Activated CD4-positive, alpha-beta T cell treated with anti-CD3 and anti-CD28 coated beads, Interleukin-2, amount 10 ng/mL, durations not matched to agents 24 days and 14 days (primary cell): ENCODE measurements at places on chromosomes 4 and X. TPM values are rescaled to one million over a fixed set of nuclear protein-coding genes. Genes with fewer than 3 reads are reported as not detected.

The CXCL3 gene
- total RNA-seq, result not detected in 2 replicates

The H2BW2 gene
- total RNA-seq, result not detected in 2 replicates

DNA sequence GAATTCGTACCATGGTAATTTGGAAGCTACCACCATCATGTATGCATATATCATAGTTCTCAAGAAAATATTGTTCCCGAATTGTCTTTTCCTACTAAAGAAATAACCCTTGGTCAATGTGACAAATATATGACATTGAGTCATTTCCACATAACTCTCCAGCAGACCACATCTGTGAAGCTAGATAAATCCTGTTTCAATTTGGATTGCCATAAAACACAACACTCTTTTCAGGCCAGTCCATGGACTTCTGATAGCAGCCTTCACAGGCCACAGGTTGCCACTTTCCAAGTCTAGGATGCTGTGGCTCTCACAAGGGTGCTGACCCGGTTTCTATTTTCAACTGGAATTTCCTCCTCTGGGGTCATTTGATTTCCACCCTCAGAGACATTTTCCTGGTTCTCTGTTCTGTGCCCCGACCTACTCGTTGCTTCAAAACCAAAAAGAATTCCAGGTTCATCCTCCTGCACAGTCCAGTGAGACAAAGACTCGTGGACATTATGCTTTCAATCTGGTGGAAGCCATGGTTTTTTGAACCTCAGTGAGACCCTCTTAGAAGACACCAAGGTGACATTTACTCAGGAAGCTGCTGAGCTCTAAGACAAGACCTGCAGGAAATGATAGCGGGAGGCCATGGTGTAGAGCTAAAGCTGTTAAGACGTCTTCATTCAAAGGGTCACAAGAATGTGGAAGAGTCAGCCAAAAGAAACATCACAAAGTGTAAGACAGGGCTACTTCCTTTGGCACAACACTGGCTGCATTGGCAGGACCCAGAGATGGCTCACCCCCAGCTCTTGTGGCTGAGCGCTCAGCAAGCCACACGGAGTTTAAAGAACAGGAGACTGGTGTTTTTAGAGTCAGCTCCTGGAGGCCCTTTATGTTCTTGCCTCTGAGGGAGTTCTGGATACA lies 119.8 kb downstream of the AMELX start:
- DNase-seq, result no peak

GRCh38 chrX:93673869-93674271 lies at the start of gene FAM133A:
Gene FAM133A, plus strand, starts transcription at chrX:93674206. Its CDS starts 35,214 bp downstream, at chrX:93709420.
- DNase-seq, result no peak

The PLCXD1 gene
- total RNA-seq, result 66.0 and 68.7 TPM in 2 replicates

DNA sequence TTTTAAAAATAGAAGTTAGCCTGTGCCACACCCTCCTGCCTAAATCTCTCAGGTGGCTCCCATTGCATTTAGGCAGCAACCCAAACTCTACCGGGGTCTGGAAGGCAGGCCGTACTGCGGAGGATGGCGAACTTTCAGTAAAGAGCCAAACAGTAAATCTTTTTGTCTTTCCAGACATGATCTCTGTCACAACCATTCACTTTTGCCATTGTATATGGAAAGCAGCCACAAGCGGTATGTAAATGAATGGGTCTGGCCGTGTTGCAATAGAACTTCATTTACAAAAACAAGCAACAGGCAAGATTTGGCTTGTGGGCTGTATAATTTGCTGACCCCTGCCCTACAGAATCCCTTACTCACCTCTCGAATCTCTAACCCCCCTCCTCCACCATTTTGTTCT lies 3.3 kb downstream of the RADX start:
- no peak for DNase-seq

GRCh38 chr4:141216002-141216761 lies 4.5 kb upstream of the ZNF330 start:
- DNase-seq, result no peak

The ACE2 gene
- not detected in 2 replicates for total RNA-seq

The DCAF8L2 gene
- total RNA-seq, result not detected in 2 replicates

DNA sequence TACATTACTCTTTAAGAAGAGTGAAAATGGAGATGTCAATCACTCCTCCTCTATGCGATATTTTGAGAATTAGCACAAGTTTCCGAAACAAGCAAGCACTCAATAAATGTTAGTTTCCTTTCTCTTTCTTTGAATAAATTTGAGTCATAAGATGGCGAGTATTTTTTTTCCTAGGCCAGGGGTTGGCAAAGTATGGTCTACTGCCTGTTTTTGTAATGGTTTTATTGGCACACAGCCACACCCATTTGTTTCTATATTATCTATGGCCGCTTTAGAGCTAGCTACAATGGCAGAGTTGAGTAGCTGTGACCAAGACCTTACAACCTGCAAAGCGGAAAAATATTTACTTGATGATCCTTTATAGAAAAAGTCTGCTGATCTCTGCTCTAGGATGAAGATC lies 139.5 kb downstream of the MID1 start:
- no peak for DNase-seq

DNA sequence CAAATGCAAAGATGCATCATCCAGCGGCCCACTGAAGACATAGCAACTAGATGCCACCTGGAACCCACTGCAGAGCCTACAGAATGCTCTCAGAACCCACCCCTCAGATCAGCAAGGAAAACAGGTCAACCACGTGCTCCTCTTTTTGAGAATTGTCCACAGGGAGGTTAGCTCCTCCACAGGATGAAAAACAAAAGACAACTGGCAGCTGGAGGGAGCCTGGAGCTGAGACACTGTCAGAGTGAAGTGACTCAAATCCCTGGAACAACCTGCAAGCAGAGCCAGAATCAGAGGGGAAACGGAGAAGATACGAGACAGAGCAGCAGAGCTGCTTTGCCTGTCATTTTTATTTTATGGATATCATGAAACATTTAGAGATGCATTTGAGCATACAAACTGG lies 277.6 kb downstream of the GASK1B start:
- DNase-seq, result no peak

GRCh38 chr4:87882321-87882720 lies 49.6 kb downstream of the MEPE start:
- no peak for DNase-seq

The HSD17B13 gene
- 0.19 TPM in 2 replicates for total RNA-seq

DNA sequence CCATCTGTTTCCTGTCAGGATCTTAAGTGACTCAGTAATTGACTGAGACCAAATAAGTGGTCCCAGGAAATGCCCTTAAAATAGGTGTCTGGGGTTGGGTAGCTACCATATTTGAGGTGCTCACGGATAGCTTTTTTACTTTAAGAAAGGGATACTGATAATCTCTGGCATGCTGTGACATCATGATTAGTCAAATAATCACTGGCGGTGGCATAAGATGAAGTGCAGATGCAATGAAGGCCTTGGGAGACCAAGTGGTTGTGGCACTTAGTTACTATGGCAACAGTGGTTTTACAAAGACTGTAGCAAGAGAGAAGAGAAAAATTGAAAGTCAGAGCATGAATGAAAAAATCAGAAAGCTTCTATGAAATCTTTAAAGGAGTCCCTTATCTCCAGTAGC lies 114.5 kb upstream of the SLIT2 start:
- no peak for DNase-seq

DNA sequence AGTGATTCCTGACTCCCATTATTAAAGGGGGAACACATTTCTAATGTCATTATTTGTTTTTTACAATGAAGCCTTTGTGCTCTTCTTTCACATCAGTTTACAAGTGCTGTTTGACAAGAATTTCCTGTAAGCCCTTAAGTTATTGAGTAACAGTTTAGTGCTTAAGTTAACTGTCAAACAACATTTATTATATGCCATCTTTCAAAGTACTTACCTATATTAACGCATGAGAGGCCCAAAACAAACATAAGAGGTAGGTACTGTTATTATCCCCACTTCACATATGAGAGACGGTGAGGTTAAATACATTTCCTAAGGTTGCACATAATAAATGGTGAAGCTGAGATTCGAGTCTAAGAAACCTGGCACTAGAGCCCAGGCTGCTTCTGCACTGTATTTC lies 56.0 kb upstream of the MAGED1 start:
- DNase-seq, result no peak

GRCh38 chr4:128385683-128386304 lies 98.2 kb upstream of the PGRMC2 start:
- no peak for DNase-seq

DNA sequence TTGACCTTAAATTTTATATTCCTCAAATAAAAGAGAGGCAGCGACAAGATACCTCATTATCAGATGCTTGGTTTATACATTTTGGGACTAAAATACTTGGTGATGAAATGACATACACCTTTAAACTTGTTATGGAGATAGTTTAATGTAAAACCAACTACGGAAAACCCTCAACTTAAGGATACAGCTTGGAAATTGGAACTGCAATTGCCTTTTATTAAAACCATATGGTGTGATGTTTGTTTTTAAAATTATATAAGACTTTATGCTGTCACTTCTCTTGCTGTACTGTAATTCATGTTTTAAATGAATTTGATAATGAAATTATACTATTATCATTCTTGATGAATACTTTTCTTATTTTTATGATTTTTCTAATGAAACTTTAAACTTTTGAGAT lies 25.9 kb downstream of the METTL14 start:
- DNase-seq, result no peak

- no peak for DNase-seq
Observed at GRCh38 chr4:141870152-141870551, 233.8 kb downstream of the IL15 start.

GRCh38 chr4:173505924-173506518 lies 24.0 kb downstream of the HAND2 start:
- DNase-seq, result peak; percentile 84

GRCh38 chr4:158850800-158851644 lies 82.2 kb downstream of the FNIP2 start:
- no peak for DNase-seq

DNA sequence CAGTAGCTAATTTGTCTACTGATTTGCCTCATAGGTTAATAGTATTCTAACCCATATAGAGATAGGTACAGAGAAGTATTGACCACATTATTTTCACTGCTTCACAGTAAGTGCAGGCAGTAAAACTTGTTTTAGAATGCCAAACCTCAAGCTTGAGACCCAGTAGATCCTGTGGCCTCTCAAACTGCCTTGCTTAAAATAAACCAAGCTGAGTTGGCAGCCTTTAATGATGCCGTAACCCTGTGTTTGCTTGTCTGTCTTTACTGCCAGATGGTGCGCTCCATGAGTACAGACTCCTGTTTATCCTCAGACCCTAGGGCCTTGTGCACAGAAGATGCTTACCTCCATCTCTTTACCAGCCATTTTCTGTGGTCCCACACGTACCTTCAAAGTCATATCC lies 50.8 kb downstream of the ANXA3 start:
- DNase-seq, result no peak

- DNase-seq, result no peak
Observed at GRCh38 chr4:949656-950055, 17.4 kb downstream of the TMEM175 start.

The ERVMER34-1 gene
- 0.56 TPM in 1 of 2 replicates, not detected in the other for total RNA-seq

DNA sequence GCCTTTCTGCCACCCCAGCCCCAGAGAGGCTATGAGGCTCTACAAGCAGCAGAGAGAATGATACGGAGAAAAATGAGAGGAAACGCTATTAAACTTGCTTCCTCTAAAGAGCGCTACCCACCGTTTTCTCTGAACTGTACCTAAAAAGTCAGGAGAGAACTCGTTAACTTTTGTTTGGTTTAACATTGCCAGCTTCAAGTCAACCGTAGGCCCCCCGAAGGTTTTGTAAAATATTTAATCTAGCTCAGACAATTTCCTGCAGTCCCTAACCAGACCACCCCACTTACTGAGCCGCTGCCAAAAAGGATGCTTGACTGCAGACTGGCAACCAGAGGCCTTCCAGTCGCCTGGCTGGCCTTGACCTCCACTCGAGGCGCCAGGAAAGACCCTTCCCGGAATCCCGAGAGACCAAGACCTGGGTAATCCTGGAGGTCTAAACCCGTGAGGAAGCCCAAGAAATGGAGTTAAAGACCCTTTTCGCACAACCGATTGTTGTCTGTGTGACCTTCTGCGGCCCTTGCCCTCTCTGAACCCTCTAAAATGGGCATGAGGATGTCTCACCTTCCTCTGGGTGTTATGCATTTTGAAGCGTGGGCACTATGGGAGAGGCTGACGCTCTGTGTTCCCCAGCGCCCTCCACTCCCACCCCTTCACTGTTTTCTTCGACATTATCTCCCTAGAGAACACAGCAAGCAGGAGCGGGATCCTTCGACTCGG lies 86.3 kb downstream of the BCOR start:
- no peak for DNase-seq
